Esophagus squamous epithelium (tissue), 5 donors: ENCODE measurements at places on chromosomes 5 and 9.

- no peak for DNase-seq
Observed at GRCh38 chr5:158882236-158882635, 217.5 kb downstream of the EBF1 start.

GRCh38 chr9:115369322-115369957, 251.5 kb upstream of the TNC start:
- no peak for DNase-seq

- no peak for DNase-seq
Observed at GRCh38 chr9:9170439-9171134, 1371.0 kb upstream of the DMAC1 start.

DNA sequence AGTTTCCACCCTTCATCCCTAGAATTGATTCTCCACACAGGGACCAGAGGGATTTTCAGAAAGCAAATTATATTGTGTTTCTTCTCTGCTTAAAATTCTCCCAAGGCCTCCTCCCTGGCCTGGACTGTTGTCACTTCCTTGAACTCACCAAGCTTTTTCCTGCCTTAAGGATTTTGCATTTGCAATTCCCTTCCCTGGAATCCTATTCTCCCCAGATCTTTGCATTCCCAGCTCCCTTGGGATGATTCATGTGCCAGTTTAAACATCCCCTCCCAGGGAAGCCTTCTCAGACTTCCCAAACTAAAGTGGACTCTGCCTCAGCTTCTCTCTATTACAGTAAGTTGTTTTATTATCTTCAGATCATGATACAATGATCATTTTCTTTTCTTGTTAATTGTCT, 35.2 kb upstream of the PDE8B start:
- no peak for DNase-seq

DNA sequence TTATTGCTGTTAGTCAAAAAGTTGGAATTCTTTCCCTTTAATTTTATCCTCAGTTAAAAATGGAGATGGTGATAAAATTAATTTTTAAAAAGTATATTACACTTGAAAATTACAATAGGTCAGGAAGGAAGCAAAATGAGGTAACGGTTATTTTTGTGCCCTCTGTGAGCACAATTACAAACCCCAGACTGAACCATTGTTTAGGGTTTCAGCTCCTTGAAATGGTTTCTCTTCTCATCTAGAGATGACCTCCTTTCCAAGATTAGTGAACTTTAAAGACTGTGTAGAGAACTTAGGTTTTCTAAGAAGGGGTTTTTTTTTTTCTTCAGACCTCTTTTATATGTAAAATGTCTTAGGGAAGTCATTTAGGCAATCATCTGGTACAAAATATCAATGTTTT, 126.2 kb upstream of the CHD1 start:
- DNase-seq = no peak
